ENCODE measurements at places on chromosomes 13 and 19.

DNA sequence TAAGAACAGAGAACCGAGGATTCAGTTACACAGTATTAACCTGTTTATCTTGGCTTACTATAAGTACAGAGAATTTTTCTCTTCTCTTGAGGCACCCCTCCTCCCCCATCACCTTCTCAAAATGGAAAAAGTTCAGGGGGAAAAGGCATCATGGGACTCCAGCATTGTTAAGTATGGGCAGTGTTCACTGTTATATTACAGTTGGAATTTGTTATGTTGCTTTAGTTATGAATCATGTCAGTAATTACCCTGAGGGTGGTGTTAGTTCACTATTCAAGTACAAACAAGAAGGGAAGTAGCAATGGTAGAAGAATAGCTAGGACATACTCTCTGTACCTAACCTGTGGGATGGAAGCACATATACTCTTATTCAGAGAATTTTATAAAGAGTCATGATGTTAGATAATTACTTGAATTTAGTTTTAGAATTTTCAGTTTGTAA, 12.0 kb downstream of the LPAR6 start:
- DNase-seq, result no peak

- DNase-seq, result no peak
Measured at GRCh38 chr19:46551164-46551563, 50.0 kb upstream of the CALM3 start.

DNA sequence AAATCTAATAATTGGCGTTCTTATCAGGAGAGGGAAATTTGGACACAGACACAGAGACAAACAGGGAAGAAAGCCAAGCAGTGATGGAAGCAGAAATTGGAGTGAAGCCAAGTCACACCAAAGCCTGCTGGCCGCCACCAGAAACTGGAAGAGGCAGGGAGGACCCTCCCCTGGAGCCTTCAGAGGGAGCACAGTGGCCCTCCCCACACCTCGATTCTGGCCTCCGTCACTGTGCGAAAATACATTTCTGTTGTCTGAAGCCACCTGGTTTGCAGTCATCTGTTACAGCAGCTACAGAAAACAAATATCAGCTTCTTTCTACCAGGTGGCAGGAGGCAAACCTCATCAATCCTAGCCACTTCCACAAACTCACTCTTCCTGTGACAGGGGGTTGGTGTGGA, 8.3 kb upstream of the TLE6 start:
- DNase-seq, result peak; percentile 59

DNA sequence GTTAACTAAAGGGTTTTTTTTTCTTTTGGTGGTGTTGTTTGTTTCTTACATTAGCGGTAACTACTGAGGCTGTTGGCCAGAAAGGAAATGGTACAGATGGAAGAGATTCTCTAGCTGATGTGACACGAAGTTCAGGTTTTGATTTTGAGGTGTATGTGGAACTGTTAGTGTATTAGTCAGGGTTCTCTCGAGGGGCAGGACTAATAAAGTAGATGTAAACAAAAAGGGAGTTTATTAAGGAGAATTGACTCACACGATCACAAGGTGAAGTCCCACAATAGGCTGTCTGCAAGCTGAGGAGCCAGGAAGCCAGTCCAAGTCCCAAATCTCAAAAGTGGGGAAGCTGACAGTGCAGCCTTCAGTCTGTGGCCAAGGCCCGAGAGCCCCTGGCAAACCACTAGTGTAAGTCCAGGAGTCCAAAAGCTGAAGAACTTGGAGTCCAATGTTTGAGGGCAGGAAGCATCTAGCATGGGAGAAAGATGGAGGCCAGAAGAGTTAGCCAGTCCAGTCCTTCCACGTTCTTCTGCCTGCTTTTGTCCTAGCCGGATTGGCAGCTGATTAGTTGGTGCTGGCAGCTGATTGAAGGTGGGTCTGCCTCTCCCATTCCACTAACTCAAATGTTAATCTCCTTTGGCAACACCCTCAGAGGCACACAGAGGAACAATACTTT, 577.6 kb downstream of the EFNB2 start:
- DNase-seq, result no peak

DNA sequence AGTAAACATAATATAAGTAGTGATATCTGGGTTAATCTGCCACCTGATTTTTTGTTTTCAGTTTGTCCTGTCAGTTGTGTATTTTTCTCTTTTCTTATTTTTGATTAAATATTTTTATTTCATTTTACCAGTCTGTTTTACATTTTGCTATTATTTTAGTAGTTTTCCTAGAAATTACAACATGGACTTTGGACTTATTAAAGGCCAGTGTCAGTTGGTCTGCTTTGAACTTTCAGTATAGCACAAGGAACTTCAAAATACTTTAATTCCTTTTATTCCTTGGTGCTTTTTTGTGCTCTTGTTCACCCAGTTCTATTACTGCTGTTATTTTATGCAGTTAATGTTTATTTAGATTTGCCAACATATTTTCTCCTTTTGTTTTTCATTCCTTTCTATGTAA, 149.6 kb downstream of the PDS5B start:
- no peak for DNase-seq

GRCh38 chr19:17929056-17929455, 3.8 kb upstream of the CCDC124 start:
- no peak for DNase-seq

DNA sequence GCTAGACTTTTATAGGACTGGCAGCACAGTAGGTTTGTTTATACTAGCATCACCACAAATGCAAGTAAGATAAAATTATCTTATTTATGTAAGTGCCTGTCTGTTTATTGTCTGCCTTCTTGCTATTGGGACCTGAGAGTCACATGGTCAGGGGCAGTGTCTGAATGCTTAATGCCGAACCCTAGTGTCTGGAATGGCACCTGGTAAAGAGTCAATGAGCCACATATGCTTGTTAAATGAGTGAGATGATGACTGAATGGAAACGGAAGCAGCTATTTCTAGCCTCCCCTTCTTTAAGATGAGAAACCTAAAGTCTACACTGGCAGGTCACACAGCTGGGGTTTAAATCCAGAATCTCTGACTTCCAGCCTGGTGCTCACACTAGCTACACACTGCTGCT, 92.2 kb downstream of the STOML3 start:
- no peak for DNase-seq

- no peak for DNase-seq
Measured at GRCh38 chr13:95387733-95388207, 86.5 kb upstream of the ABCC4 start.

DNA sequence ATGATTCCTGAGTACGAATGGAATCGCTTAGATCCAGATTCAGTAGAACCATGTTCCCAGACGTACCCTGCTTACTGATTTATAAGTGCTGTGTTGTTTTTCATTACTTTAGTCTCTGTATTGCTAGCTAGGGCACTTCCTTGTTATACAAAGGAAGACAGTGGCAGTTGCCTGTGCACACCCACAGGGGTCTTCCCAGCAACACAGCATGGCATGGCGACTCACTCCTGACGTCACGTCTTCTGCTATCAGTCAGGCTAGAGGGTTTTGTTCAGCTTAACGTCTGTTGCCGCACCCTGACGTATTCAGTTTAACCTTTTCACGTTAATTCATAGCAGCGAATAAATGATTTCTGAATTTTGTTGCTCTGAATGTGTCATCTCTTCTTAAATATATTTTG, 295.1 kb downstream of the MYO16 start:
- DNase-seq, result no peak

GRCh38 chr19:51789061-51789795, 5.7 kb upstream of the FPR3 start:
- DNase-seq, result no peak

DNA sequence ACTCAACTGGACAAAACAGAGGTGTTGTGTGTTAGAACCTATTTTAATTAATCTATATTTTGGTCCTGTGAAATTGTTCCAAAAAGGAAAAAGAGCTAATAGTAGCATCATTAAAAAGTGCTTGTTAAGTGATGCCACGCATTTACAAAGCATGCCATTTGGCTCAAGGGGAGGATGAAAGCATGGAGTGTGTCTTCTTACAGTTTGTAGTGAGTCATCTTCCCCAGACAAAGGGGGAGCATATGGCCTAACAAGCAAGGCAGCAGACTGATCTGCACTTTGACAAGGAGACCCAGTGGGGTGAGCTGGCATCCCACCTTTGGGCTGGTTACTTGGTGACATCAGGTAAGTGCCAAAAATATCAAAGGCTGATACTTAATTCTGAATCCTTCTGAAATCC, 297.0 kb downstream of the FGF9 start:
- DNase-seq, result no peak

GRCh38 chr13:56378566-56378965, 762.2 kb upstream of the PRR20A start:
- no peak for DNase-seq

DNA sequence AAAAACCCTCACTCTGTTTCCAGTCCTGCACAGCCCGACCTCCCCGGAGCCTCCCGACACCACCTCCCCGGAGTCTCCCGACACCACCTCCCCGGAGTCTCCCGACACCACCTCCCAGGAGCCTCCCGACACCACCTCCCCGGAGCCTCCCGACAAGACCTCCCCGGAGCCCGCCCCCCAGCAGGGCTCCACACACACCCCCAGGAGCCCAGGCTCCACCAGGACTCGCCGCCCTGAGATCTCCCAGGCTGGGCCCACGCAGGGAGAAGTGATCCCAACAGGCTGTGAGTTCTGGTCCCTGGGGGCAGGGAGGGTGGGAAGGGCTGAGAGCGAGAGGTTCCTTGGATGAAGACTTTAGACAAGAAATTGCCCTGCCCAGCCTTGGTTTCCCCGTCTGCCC, 5.4 kb downstream of the MADCAM1 start:
- no peak for DNase-seq

DNA sequence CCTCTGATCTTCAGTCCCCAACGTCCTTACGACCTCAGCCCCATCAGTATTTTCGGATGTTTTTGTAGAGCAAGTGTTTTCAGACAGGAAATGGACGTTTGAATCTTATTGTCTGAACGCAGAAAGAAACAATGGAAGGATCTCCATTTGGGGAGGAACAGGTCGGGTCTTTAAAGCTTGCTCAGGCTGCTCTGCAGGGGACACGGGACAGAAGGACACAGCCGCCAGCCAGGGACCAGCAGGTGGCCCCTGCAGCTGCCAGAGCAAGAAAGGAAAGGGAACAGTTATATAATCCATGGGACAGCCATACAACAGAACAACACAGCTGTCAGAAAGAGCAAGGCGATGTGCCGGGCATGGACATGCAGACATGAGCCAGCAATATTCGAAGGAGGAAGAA, 18.5 kb upstream of the IGLON5 start:
- DNase-seq, result no peak

Measured in mucosa of gallbladder (tissue), 1 donor.